Activated CD8-positive, alpha-beta memory T cell treated with anti-CD3 and anti-CD28 coated beads, Interleukin-2, amount 50 U/mL, for 48 hours (primary cell): ENCODE measurements at places on chromosomes 7 and 10.

DNA sequence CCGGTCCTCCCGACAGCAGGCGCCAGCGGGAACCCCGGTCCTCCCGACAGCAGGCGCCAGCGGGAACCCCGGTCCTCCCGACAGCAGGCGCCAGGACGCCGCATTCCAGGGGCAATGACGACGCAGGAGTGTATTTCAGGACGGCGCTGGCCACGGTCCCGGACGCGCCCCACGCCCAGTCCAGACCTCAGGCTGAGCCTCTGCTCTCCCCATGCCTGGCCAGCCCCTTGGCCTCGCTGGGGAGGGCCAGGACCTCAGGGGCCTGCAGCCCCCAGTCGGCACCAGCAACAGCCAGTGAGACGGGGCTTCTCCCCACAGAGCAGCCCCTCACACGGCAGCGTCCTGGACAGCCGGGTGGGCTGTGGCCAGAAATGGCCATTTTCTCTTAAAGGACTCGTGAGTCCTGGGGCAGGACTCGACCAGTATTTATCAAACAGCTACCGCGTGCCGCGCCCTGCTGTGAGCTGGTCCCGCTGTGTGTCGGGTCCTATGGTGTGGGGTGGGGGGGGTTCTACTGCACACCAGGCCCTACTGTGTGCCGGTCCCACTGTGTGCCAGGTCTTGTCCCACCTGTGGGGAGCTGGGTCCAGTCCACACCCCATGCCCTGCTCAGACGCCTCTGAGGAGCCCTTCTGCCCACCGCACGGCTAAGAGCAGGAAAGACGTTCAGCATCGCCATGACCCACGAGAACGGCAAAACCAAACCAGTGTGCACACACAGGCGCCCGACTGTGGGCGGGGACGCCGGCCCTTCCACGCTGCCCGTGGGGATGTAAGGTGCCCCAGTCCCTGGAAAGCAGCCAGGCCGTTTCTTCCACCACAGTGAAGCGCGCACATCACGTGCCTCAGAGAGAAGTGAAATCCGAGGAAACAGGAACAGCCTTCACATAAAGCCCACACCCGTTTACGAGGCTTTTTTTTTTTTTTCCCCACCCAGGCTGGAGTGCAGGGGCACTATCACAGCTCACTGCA is 33.3 kb downstream of the GET4 start:
- DNase-seq: no peak

DNA sequence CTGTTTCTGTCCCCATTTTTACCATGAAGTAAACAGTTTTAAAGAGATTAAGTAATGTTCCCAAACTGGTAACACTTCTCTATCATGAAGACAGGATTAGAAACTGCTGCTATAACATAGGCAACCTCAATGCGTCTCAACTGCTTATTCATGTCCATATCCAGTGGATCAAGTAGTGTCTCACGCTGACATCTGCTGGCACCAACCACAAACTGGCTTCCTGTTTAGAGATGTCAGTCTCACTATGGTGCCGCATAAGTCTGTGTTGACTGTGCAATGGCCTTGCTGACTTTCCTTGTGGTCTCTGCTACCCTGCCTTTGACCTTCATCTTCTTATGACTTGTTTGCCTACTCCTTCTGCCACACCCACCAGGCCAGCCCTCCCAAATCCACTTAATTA is 369.6 kb upstream of the DPP6 start:
- DNase-seq: no peak

DNA sequence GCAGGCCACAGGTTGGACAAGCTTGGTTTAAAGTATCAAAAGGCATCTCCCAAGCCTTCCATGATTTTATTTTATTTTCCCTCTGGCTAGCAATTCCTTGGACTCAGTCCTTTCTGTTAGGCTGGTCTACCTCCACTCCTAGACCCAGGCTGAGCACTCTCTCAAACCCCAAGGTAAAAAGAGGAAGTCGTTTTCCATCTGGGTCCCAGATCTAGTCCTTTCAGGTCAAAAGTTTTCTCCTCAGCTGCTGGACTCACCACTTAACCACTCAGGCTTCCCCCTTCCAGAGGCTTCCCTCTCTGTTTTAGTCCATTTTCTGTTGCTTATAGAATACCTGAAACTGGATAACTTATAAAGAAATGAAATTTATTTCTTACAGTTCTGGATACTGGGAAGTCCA is 252.3 kb upstream of the MKLN1 start:
- no peak for DNase-seq

DNA sequence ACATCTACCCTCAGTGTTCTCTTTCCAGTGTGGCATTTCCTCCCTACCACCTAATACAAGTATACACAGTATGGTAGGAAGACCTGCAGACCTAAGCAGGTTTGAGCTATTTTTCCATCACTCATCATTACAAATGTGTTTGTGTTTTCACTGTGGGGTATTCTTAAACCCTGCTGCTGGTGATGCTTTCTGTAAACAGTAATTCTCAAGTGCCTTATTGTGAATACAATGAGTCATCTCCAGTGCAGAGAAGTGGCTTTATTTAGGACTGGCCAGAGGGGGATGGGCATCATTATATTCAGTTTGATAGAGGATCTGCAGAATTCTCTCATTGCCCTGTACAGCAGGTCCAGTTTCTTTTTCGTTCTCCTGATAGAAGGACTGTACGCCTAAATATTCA is 63.7 kb downstream of the GRM8 start:
- DNase-seq: no peak

- DNase-seq: no peak
Observed at GRCh38 chr7:127943541-127944521, 87.4 kb downstream of the LRRC4 start.

DNA sequence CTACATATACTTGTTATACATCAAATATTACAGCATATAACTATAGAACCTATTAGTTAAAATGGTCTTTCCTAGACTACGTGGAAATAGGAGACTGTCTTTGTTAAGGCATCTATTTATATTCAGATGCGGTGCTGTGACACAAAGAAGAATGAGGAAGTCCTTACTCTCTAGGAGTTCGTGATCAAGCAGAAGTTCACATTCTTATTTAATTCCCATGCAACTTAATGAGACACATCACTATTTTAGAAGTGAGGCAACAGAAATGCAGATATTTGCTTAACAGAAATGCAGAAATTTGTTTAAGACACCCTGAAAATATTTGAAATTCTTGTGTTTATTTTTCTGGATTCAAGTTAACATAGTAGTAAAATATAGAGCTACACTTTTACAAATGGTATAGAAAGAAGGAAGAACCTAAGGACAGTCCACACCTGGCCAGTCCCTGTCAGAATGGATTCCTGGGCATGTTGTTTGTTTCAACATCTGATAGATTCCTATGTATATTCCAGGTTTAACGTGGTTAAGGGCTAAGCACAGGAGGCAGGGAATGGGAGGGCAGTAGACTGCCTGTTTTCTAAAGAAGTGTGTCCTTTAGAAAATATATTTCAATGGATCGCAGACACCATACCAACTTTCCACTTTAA is 70.6 kb upstream of the NXPH1 start:
- DNase-seq: no peak

DNA sequence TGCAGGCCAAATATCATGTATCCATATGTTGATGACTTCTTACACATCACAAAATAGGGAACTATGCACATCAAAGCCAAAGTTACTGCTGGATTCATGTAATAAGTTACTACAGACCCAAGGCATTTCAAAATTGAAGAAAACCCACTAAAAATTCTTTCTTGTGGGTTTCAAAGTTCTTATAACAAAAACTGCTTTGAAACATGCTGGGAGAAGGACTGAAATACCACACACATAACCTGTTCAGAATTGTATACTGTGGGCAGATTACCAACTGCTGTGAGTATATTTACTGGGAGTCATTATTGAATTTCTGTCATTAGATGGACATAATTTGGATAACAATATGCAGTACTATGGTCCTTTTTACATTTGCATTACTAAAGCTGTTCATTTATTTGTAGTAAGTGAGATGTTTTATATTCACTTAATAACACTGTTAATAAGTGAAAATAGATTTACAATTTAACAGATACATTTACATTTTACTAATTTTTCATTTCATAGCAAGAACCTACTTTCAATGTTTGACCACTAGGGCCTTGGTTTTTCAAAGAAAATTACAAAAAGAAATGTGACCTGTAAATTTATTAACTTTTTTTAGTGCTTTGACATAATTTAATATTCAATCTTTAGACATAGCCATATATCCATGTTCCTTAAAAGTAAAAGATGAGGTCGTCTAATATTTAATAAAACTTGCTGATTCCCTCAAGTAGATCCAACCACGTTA is 132.6 kb downstream of the MAGI2 start:
- no peak for DNase-seq

DNA sequence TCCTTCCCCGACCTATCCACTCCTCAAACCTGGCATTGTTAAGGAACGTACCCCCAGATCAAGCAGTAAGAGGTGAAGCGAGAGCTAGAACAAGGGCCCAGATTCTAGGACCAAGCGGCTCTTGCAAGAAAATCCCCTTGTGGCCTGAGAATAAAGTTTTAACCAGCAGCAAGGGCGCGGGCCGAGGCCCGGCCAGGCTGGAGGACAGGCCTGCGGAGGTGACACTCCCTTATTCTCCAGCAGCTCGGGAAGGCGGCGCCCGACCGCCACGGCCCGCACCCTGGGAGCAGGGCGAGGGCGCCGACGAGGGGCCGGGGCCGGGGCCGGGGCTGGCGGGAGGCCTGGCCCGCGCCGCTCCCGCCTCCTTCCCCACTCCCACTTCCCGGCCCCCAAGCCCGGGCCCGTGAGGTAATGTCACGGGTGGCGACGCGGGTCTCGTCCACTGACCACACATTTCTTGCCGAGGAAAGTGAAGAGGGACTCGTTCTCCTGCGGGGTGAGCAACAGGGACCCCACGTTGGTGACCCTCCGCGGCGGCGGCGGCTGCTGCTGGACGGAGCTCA is 551 bp downstream of the WASL start:
- peak; percentile 69 for DNase-seq

DNA sequence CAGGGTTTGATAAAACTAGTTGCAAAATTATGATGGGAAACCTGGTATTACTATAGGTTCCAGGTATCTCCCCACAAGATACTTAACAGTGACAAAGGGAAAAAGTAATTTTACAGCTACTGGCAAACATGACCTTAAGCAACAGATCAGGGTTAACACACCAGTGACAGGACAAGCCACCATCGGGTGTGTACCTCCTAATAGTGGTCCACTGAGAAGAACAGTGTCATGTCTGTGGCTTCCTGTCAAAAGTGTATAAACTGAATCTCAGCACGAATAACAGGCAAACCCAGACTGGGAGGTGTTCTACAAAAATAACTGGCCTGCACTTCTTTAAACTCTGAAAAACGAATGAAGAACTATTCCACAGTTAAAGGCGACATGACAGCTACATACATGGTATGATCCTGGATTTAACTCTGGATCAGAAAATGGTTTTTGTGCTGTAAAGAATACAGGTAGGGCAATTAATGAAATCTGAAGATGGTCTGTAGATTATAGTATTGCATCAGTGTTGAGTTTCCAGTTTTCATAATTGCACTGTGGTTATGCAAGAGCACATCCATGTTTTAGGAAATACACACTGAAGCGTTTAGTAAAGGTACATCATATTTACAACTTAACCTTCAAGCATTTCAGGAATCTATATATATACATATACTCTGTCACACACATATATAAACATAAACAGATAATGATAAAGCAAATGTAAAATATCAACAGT is 32.0 kb upstream of the ARMS2 start:
- no peak for DNase-seq

DNA sequence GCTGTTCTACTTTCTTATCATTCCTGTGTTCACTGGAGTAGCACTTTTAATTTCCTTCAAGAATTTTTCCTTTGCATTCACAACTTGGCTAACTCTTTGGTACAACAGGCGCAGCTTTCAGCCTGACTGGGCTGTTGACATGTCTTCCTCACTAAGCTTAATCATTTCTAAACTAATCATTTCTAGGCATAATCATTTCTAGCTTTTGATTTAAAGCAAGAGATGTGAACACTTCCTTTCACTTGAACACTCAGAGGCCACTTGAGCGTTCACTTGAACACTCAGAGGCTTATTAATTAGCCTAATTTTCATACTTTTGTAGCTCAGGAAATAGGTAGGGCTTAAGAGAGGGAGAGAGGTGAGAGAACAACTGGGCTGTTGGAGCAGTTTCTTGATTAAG is 15.9 kb downstream of the C10orf90 start:
- DNase-seq: no peak

- no peak for DNase-seq
Observed at GRCh38 chr7:70456719-70457118, 675.2 kb upstream of the GALNT17 start.

DNA sequence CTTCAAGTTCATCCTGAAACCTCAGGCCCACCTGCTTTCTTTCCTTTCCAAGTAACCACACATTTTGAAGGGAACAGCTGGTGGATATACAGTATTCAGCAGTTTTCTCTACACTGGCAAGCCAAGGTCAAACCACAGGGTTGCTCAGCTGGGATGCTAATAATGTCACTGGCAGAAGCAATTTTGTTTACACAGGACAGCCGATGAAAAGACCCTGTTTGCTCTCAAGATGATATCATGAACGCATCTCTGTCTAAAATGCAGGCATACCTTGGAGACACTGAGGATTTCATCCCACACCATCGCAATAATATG is 186.2 kb downstream of the USP6NL start:
- peak; percentile 7 for DNase-seq

DNA sequence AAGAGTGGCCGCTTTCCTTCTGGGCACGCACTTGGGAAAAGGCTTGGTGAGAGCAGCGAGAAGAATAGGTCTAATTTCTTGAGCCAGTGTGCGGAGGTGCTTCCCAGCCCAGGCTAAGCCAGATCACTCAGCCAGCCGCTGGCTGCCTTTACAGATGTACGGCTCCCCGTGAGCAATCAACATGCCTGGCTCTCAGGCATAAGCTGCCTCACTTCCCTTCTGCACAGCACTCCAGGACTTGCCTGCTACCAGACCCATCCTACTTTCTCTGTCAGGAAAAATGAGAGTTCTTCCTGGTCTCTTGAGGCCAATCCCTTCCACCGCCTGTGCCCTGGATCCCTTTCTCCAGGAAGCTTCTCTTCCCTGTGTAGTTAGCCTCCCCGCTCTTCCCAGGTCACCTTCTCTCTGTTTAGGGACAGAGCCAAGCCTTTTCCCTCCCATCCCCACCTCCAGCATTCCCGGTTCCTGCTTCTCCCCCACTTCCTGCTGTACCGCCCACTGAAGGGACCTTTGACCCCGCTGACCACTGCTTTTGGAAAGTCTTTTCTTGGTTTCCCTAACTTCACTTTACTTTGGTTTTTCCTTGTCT is 1.1 kb upstream of the ACTR3C start:
- DNase-seq: peak; percentile 53

GRCh38 chr7:121913947-121914675 is 41.1 kb downstream of the PTPRZ1 start:
- no peak for DNase-seq

- DNase-seq: no peak
Observed at GRCh38 chr7:79590391-79590790, 136.9 kb upstream of the MAGI2 start.

DNA sequence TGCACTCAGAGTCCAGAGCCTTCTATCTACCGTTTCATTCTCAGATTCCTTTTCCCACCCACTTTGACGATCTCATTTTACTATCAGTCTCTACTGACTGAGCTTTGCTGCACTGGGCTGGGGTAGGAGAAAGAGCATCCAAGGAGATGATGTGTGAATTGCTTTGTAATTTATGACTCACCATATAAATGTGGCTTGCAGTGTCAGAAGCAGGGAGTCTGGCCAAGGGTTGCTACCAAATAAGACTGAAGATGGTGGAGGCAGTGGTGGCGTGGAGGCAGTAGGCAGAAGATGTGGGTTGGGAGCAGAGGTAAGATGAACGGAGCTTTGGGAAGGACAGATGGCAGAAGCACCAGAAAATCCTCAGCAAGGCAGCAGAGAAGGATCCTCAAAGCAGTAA is 73.3 kb upstream of the AGK start:
- no peak for DNase-seq

- no peak for DNase-seq
Observed at GRCh38 chr7:74149603-74150002, 24.6 kb upstream of the EIF4H start.
